Posterior cingulate gyrus (tissue), 11 donors: ENCODE measurements at places on chromosomes 2 and 18.

DNA sequence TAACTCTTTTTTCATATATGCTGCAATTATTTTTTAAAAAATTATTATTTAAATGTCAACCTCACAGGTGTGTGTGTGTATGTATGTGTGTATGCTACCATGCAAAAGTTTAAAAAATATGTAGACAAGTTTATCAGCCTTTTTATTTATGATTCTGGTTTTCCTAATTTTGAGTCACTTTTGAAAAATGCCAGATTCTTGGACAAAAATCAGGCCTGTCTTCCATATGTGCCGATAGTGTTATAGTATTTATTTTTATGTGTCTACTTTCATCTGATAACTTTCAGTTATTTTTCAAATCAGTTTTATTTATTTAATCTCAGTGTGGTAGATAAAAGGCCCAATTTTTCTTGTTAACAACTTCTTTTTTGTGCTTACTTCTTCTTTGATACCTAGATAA is 176.2 kb downstream of the RDH14 start:
- no peak for DNase-seq

DNA sequence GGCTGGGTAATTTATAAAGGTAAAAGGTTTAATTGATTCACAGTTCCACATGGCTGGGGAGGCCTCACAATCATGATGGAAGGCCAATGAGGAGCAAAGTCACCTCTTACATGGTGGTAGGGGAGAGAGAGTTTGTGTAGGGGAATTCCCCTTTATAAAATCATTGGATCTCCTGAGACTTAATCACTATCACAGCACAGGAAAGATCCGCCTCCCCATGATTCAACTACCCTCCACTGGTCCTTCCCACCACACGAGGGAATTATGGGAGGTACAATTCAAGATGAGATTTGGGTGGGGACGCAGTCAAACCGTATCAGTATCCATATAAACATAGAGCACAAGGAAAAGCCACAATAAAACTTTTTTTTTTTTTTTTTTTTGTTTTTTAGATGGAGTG is 172.6 kb upstream of the PIEZO2 start:
- DNase-seq: no peak

DNA sequence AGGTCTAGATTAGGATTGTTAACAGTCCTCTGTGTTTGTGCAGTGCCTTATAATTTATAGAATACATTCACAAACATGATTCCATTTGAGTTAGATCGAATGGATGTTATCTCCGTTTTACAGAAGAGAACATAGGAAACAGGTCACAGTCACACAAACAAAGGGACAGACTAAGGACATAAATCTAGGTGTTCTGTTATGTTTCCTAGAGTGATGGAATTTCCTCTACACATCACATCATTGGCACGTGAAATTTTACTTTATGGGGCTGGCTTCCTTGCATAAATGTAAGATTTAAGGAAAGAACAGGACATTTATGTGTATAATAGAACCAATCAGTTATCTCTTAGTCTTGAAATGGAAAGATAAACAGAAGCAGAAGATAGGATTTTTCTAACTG is 6.4 kb downstream of the TRIM54 start:
- DNase-seq: no peak

GRCh38 chr2:181348107-181348837 is 108.9 kb upstream of the ITGA4 start:
- no peak for DNase-seq

GRCh38 chr2:10933700-10934225 is 22.0 kb downstream of the KCNF1 start:
- peak; percentile 42 for DNase-seq

GRCh38 chr18:24586662-24587360 is 126.4 kb downstream of the HRH4 start:
- DNase-seq: no peak

DNA sequence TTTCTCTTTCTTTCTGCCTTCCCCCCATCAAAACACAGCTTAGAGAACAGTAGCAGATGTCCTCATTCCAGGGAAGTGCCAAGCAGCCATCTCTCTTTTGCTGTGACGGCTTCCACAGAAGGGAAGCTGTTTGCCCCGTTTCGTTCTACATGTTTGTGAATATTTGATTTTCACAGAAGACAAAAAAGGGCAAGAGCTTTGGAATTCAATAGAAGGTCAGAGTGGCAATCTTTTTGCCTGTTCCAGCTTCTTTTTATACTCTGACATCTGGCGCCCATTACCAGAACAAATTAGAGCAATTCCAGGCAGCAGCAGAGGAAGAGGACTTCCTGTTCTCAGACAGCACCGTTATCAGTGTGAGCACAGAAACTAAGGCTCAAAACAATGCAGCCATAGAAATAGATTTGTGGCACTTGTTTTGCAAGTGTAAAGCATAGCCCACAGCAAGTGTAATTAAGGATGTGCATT is 79.0 kb upstream of the CDH19 start:
- peak; percentile 81 for DNase-seq

DNA sequence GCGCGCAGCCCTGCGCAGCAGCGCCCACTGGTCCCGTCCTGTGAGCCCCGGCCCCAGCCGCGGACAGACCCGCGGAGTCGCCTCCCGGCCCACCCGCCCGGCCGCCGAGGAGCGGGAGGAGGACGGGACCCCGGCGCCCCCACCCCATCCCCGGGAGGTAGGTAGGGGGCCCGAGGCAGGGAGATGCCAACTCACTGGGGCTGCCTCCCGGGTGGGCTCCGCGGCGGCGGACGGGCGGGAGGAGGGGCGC is 160 bp downstream of the SPTBN1 start:
- DNase-seq: no peak

- no peak for DNase-seq
Measured at GRCh38 chr2:71589763-71590162, 136.4 kb downstream of the DYSF start.

GRCh38 chr18:21269349-21269748 is 27.3 kb downstream of the GREB1L start:
- DNase-seq: no peak

GRCh38 chr18:76457475-76457874 is 37.6 kb downstream of the ZNF516 start:
- no peak for DNase-seq

- DNase-seq: no peak
Measured at GRCh38 chr2:230234122-230234722, 8.7 kb downstream of the SP140 start.

DNA sequence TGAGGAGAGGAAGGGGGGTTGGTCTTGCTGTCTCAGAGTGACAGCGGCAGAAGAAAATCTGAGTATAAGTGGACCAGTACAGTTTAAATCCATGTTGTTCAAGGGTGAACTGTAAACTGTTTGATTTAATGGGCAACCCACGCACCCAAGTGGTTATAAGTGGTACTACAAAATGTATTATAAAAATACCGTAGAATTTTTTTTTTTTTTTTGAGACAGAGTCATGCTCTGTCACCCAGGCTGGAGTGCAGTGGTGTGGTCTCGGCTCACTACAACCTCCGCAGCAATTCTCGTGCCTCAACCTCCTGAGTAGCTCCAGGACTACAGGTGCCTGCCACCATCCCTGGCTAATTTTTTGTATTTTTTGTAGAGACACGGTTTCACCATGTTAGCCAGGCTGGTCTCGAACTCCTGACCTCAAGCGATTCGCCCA is 2.1 kb upstream of the CHCHD5 start:
- DNase-seq: no peak

- no peak for DNase-seq
Measured at GRCh38 chr2:230155359-230155758, 64.4 kb downstream of the SP110 start.

- DNase-seq: peak; percentile 86
Measured at GRCh38 chr18:59056706-59057492, 82.8 kb upstream of the SEC11C start.

DNA sequence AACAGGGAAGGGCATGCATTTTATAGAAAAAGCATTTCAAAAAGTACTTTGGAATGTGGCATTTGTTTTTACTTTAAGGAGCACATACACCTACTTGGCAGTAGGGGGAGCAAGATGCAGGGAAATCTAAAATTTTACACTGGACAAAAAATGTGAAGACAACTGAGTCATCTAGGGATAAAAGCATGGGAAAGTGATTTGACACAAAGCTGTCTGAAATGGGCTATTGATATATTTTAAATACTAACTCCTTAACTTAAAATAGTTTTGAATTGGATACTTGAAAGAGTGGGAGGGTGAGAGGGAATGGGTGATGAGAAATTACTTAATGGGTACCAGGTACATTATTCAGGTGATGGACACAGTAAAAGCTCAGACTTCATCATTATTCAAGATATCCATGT is 15.8 kb downstream of the TMEM200C start:
- DNase-seq: no peak

DNA sequence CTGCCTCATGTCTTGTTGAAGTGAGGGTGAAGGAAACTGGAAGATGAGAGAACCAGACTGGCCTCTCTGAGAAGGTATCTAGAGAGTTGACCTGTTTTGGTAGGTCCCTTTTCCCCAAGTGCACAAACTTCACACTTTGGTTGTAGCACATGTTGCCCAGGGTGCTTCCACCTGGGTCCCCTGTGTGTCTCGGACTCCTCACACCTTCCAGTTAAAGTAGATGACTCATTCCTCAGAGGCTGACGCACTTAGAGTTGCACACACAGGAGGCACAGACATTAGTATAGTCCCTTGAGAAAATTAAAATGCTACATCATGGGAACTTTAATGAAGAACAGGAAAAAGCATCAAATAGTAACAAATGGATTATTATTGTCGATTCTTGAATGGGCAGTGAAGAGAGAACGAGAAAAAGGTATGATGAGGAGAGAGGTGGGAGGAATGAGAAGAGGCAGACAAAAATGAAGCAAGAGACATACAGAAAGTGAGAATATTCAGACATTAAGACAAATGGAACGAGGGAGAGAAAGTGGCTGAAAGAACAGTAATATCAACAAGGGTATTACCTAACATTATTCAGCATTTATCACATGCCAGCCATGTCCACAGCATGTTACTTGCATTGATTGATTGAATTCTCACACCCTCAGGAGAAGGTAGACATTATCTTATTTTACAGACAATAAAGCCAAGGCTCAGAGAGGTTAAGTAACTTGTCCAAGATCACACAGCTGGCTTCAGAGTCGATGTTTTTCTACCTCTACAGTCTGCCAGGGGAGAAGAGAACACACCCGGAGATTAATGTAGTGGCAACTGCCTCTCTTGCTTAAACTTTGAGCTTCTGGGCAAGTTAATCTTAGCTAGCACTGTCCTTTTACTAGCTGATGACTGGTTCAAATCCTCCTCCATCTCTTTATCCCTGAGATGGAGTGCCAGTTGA is 68.6 kb downstream of the FHOD3 start:
- DNase-seq: no peak

DNA sequence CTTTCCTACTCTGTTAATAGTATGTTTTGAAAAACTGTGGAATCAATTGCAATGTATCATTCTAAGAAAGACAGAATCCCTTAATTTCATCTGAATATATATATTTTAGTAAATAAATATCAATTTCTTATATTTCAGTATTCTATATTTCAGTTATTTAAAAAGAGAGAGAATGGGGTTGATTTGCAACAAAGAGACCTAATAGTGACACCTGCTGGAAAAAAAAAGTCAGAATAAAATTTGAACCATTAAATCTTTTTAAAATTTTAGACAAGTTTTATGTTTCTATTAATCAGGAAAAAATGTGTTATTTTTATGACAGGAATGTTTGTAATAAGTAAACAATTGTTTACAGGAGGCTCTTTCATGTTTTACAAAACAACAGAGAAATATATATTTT is 20.7 kb upstream of the CCNT2 start:
- DNase-seq: no peak

GRCh38 chr2:102094917-102095316 is 47.6 kb upstream of the IL1R1 start:
- no peak for DNase-seq

DNA sequence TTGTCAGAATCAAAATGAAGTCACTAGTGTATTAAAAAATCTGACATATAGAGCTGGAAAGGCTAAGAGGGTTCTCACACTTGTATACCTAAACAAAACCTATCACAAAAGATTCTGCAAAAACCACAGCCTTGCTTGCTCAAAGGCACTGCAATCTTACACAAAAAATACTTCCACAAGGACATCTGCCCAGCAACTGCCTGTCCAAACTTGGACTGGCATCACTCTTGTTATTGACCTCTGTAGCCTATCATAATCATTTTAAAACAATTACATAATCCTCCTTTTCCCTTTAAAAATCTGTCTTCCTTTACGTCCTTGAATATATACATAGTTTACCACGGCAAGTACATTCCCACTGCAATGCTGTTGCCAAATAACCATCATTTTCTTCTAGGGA is 19.9 kb downstream of the CHMP3 start:
- DNase-seq: no peak

DNA sequence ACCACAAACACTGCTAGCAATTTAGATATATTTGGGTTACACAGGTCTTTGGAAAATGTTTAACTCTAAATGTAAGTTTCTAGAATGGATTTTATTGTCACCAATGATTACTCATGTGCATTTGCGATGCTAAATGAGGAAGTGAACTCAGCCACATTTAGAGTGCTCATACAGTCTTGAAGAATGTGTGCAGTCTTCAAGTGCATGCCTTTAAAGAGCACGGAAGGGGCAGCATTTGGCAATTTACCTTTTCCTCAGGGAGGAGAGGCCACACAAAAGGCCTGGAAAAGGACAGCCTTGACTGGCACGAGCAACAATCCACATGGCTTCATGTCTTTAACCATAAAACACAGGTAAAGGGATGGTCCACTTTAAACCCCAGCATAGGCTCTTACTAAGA is 78.5 kb upstream of the STK17B start:
- DNase-seq: no peak

DNA sequence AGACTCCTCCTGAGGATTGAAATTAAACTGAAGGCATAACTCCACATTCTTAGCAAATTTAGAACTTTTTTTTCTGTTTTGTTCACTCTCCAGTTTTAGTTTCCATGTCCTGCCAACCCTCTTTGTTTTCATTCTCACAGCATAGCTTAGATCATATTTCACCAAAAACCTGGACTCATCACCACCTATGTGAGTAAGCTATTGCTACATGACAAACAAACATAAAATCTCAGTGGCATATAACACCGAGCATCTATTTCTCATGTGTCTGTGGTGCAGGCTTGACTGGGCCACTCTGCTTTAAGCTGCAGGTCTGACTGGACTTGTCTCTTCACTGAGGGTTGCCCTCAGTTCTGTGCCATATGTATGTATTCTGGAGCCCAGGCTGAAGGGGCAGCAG is 385.2 kb downstream of the ARHGAP15 start:
- DNase-seq: no peak

DNA sequence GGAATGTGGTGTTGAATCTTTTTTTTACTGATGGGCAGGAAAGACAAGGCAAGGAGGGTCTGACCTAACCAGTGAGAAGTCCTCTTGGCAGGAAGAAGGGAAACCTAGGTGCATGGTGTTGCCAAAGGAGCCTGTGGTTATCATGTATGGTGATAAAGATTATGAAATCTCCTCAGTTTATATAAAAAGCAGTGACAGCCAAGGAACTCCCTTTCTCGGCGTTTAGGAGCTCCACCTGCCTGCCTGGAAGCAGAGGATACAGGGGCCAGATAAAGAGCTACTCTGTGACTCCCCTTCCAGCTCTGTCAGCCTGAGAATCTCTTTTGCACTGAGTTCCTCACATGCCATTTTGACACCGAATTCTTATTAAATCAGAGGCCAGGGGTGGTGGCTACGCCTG is 26.1 kb downstream of the COLEC12 start:
- no peak for DNase-seq

GRCh38 chr18:62852851-62853250 is 137.5 kb downstream of the PHLPP1 start:
- DNase-seq: no peak

GRCh38 chr2:143015656-143016055 is 113.6 kb upstream of the ARHGAP15 start:
- DNase-seq: no peak
